NCI-H187 (cell line): ENCODE measurements at places on chromosomes 11 and 22.

DNA sequence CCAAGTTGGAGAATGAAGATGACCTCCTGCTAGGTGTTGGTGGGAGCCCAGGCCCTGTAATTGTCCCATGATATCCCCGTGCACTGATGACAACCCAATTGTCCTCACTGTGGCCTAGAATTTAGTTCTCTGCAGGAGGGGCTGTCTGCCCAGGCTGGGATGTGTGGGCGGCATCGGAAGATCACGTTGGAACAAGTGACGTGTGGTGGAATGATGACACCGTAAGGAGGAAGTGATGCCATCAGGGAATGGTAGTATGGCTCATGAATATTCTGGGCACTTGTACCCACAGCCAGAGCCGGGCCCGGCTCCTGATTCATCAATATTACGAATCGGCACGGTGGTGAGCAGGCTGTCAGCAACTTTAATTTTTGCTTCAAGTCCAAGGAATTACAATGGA lies 111.6 kb downstream of the MIAT start:
- no peak for DNase-seq

DNA sequence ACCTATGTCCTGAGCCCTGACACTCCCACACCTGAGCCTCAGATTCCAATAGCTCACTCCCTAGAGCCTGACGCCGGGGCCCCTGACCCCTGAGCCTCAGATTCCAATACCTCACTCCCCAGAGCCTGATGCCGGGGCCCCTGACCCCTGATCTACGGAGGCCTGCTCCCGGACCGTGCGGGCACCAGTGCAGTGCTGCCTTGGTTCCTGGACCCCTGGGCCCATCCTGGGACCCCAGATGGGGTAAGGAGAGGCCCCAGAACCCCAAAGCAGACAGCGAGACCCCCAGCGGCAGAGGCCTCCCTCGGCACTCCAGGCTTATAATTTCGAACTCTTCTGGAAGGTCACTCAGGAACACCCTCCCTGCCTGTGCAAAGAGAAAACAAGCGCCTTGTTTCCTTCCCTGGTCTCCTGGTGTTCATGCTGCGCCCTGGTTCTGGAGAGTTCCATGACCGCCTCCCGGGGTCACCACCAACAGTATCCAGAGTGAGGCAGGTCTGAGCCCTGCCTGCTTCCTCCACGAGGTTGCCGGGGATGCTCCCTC lies 7.5 kb downstream of the SUSD2 start:
- no peak for DNase-seq

DNA sequence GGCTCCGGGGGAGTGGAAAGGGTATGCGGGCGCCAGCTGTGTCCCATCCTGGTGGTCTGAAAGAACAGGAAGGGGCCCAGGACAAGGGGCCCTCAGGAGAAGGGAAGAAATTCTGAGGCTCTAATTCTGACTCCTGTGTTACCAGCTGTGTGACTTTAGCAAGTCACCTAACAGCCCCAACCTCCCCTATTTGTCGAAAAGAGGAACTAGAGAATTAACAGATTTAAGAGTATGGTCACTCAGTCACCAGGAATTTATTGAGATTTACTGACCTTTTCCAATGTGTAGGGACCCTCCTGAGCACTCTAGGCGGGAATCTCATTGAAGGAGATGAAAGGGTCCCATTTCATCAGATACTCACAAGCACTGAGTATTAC lies 14.6 kb downstream of the RPS6KA4 start:
- DNase-seq, result no peak

- no peak for DNase-seq
Measured at GRCh38 chr11:68446046-68446725, 14.4 kb upstream of the PPP6R3 start.

DNA sequence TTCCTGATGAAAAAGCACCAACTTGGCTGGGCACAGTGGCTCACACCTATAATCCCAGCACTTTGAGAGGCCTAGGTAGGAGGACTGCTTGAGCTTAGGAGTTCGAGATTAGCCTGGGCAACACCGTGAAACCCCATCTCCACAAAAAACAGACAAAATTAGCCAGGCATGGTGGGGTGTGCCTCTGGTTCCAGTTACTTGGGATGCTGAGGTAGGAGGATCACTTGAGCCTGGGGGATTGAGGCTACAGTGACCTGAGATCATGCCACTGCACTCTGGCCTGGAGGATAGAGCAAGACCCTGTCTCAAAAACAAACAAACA lies 3.0 kb downstream of the HPS4 start:
- no peak for DNase-seq

DNA sequence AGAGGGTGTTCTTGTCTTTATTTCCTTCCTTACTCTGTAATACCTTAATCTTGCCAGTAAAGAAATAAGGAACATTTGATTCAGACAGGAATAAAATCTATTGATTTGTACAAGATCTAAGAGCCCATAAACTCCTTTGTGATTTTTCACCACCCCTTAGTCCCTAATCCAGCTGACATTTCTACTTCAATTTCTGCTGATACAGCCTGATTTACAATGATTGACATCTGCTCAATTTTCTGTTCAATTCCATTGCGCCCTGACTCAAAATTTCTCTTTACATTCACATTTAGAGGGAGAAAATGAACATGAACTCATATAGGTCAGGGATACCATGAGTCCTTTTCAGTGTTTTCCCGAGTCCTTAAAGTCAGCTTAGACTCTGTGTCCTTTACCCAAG lies 27.2 kb upstream of the TMEM123 start:
- no peak for DNase-seq

DNA sequence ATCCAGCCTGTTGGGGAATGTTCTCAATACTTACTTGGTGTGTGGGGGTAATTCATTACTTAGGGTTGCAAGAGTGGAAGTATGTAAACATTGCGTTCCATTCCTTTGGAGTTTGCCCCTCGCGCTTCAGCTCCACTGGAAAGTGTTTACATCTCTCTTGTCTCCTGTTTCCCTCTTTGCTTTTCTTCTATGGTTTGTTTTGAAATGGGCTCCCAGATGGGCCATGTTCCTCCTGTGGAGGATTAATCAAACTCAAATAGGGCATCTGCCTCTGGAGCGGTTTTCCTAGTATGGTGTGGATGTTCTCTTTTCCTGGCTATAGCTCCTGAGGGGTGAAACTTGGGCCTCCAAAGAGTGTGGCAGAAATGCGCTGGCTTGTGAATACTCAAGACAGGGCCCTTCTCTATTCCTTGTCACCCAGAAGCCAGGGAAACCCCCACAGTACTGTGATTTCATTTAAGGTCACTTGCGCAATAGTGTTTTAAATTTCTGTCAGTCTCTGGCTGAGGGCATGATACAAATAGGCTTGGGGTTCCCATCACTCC lies 51.9 kb downstream of the CD44 start:
- no peak for DNase-seq

DNA sequence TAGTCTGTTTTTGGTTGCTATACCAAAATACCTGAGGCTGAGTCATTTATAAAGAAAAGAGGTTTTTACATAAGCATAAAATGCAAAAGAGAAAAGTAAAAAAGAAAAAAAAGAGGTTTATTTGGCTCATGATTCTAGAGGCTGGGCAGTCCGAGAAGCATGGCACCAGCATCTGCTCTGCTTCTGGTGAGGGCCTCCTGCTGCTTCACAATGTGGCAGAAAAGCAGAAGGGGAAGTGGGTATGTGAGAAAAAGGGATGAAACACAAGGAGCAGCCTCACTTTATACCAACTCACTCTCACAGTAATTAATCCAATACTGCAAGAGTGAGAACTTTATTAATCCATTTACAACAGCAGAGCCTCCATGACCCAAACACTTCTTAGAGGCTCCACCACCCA lies 47.1 kb downstream of the MTNR1B start:
- DNase-seq, result no peak

GRCh38 chr11:61510166-61510919 lies 1.8 kb downstream of the LRRC10B start:
- DNase-seq, result no peak

GRCh38 chr22:37176464-37177061 lies 11.5 kb downstream of the C1QTNF6 start:
- no peak for DNase-seq

DNA sequence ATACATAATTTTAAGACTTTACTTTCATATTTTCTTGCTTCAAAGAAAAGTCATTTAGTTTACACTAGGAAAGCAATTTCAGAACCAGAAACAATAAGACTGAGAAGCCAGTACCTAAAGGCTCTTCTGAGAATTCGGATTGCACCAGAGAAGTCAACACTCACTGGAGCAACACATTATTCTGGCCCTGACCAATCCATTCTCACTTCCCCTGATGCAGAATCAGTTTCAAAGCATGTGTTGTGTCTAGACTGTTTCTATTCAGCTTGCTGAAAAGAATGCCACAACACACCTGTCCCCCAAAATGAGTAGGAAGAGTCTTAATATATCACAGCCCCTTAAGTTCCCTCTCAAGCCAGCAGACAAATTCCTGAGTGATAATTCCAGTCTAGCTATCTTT lies 1074.3 kb upstream of the TENM4 start:
- no peak for DNase-seq

DNA sequence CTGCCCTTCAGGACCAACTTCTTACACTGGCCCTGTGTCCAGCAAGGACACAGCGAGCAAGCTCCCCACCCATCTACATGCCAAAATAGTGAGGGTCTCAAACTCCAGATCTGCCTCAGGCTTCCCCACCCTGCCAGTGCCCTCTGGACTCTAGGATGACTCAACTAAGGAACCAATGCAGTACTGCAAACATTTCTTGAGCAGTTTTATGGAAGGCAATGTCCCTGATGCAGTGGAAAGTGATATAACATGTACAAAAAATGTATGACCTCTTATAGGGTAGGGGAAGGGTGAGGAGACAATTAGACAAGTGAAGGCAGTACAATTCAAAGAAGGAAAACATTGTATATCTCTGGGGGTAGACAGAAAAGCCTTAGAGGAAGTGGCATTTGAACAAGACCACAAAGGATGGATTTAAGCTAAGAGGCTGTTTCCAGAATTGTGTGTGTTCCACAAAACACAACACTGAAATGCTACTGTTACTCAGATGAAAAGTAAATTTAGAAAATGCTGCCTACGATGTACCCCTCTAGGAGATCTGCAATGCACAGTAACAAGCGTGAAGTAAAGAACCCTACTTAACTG lies 47.3 kb downstream of the RAB30 start:
- no peak for DNase-seq

DNA sequence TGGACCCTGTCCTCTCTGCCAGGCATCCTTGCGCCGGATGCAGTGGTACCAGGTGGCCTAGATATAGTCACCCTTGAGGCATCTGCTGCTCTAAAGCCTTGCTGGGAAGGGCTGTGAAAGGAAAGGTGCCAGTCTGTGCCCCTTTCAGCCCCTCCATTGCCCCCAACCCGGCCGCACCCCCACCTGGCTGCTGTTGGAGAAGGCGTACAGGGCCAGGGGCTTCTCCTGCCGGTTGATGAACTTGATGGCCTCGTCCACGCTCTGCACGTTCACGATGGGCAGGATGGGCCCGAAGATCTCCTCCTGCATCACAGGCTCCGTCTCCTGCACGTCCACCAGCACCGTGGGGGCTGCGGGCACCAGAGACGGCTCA lies 10.2 kb downstream of the ALDH3B2 start:
- DNase-seq, result no peak

- DNase-seq, result no peak
Measured at GRCh38 chr11:34893416-34893815, 22.8 kb downstream of the APIP start.

DNA sequence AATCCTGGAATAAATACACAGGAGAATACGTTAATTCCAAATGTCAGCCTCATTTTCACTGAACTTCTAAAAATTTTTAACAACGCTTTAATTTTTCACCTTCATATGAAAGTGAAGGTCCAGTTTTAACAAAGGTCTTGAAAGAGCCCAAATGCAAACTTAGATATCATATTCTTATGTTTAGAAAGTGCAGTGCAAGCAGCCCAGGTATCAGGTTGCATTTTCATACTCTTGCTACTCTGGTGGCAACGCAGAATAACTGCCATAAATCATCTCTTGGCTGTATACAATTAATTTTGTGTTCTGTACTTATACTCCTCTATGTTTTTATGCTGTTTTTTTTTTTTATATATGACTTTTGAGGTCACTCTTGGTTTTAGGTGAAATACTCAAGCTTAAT lies 496.7 kb upstream of the ARHGAP42 start:
- no peak for DNase-seq

DNA sequence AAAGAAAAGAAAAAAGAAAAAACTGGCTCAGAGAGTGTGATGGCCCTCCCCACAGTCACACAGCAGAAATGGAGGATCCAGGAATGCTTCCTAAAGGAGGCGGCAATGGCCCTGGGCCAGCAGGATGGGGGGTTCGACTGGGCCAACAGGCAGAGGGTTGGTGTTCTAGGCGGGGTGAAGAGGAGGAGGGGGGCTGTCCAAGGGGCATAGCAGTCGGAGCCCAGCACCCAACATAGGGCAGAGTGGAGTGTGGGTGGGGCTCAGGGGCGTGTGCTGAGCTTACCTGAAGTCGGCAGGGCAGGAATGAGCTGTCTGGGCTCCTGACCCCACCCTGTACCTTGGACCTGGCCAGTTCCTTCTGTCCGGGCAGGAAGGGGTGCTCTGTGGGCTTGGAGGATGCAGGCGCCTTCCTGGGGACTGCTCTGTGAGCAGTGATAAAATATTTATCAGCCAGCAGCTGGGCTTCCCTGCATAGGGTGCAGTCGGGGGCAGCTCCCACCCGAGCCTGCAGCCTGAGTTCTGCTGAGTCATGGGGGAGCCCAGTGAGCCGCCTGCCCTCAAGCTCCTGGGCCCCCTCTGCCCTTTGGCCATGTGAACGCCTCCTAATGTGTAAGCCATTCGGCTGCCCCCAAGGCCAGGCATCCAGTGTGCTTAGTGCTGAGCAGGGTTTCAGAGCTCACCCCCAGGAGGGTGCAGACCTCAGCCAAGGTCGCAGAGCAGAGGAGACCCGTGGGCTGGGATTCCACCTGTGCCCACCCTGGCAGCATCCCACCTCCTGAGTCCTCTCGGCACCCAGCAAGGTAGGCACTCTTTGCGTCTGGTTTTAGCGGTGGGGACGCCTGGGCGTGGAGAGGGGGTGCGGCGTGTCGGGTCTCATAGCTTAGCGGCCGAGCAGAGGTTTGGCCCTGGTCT lies 25.3 kb upstream of the PRR5 start:
- no peak for DNase-seq

DNA sequence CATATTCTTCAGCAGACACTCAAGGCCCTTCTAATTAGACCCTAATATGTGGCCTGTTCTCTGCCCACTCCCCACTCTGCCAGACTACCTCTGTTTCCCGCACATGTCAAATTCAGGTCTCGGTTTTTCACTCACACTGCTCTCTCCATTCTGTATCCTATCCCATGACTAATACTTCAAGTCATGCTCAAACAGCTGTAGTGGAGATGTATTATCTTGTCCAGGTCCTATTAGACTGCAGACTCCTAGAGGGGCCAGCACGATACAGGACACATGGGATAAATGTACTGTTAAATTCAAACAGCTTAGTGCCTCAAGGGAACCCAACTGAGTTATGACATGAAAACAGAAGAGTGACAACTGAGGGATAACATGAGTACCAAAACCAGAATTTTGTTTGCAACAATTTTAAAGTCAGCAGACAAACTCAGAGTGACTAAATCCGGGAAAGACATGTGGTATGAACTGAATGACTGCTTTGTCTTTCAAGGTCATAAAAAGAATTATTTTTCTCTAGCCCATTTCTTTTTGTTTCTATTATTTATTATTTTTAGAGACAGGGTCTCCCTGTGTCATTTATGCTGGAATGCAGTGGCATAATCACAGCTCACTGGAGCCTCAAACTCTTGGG lies 20.5 kb downstream of the ATP6V1E1 start:
- DNase-seq, result no peak
